ENCODE measurements at places on chromosomes 11 and 22. TPM values are rescaled to one million over a fixed set of nuclear protein-coding genes. Genes with fewer than 3 reads are reported as not detected.
A peak's percentile ranks its signal among the peaks of the same experiment; 100 is the strongest.

Gene ELF5
- total RNA-seq, result not detected

Gene APOBEC3F
- 9.4 TPM for total RNA-seq

Gene MICAL2
- total RNA-seq, result 605 TPM

Gene DDI1
- not detected for total RNA-seq

Gene RFPL1
- total RNA-seq, result not detected

Gene SYT8
- 0.75 TPM for total RNA-seq

Gene KRTAP5-10
- total RNA-seq, result not detected

Gene EXPH5
- total RNA-seq, result 4.5 TPM

DNA sequence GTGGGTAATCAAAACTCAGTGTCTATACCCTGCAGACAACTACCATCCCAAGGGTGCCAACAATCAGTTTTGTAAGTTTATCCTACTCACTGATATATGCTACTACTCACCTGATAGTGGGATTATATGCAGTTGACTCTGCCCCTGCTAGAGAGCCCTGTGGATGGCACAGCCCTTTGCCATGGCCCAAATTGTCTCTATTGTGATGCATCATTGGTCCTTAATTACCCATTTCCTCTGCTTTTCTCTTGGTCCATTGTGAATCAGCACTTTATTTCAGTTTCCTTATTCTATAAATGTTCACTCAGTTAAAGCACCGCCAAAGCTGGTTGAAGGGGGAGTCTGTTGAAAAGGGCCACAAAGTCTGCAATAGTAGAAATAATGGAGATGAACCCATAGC, 42.3 kb downstream of the PLAAT5 start:
- no peak for DNase-seq

- no peak for DNase-seq
These were observed 16.9 kb upstream of the TMA7B start for GRCh38 chr22:39943337-39943736.

DNA sequence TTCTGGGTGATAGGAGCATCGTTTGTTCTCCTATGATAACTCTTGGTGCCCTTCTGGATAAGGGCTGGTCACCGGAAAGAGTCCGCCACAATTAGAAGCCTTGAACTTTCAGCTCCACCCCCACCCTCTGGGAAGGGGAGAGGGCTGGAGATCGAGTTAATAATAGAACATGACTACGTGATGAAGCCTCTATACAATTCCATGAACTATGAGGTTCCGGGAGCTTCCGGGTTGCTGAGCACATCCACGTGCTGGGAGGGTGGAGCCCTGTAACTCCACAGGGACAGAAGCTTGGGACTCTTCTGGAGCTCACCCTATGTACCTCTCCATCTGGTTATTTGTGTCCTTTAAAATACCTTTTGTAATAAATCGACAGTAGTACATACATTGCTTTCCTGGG, 40.3 kb downstream of the ARHGAP42 start:
- no peak for DNase-seq

DNA sequence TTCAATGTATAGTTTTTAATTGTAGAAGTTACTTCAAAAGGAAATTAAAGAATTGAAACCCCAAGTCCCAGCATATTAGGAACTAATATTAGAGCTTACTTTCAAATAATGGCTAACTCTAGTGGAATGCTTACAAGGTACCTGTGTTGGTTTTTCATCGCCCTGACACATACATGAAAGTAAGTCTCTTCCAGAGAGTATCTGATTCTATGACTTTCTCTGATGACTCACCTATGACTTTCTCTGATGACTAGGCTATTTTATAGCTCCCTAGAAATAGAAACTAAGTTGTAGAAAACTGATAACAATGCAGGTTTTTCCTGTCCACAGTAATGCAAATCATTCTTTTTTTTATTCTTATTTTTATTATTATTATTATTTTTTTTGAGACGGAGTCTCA, 33.6 kb upstream of the MMP7 start:
- no peak for DNase-seq

GRCh38 chr22:22196018-22196533, 48.5 kb upstream of the VPREB1 start:
- DNase-seq, result no peak

DNA sequence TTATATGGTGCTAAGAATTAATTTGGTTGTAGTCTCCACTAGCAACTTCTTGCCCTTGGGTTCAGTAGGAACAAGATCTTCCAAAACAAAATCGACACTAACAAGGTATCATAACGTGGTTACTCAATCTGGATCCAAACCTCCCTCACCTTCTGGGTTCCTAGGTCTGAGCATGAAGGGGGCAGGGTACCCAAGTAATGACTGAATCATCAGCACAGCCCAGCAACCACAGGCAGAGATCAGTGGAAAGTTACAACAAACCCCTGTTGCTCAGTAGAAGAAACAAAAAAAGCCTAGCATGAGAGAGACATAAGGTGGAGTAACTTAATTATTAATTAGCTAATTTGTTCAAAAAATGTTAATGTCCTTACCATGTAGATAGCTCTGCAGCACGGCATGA, 221.4 kb downstream of the BLID start:
- DNase-seq, result no peak

- no peak for DNase-seq
These were observed 9.3 kb downstream of the HINFP start for GRCh38 chr11:119130662-119131061.

DNA sequence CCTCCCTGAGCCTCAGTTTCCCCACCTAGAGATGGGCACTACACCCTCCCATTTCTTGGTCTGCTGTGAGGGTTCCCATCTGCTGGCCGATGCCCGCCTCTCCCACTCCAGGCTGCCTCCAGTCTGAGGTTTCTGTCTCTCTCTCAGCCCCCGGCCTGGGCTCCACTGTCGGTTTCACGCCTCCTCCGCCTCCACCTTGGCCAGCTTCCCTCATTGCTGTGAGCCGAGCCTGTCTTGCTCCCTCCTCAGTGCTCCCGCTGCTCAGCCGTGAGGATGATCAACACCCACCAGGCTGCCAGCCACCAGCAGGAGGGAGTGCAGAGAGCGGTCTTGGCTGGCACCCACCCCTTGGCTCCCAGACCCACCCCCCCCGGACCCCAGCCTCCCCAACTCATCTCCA, 61.0 kb downstream of the CYTH4 start:
- DNase-seq, result no peak

GRCh38 chr11:94245121-94245520, 59.3 kb upstream of the IZUMO1R start:
- DNase-seq, result no peak

DNA sequence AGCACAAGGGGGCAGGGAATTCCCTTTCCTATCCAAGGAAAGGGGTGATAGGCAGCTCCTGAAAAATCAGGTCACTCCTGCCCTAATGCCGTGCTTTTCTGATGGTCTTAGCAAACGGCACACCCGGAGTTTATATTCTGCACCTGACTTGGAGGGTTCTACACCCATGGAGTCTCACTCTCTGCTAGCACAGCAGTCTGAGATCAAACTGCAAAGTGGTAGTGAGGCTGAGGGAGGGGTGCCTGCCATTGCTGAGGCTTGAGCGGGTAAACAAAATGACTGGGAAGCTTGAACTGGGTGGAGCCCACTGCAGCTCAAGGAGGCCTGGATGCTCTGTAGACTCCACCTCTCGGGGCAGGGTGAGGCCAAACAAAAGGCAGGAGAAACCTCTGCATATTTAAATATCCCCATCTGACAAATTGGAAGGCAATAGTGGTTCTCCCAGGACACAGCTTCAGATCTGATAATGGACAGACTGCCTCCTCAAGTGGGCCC, 194.7 kb downstream of the OR4A47 start:
- DNase-seq, result peak; percentile 15

DNA sequence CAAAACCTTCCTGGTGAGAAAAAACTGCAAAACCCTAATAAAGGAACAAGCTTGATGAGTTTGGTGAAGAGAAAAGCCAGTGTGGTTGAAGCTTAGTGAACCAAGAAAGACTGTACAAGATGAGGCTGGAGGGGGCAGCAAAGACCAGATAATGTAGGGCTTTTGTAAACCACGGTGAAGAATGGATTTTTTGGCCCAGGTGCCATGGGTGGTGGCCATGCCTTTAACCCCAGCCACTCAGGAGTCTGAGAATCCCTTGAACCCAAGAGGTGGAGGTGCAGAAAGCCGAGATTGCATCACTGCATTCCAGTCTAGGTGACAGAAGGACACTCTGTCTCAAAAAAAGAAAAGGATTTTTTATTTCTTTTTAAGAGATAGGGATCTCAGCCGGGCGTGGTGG, 5.0 kb upstream of the ZDHHC5 start:
- no peak for DNase-seq

GRCh38 chr11:79253280-79253679, 187.6 kb downstream of the TENM4 start:
- no peak for DNase-seq

GRCh38 chr11:65915821-65916251, 3.0 kb downstream of the C11orf68 start:
- DNase-seq, result peak; percentile 96

DNA sequence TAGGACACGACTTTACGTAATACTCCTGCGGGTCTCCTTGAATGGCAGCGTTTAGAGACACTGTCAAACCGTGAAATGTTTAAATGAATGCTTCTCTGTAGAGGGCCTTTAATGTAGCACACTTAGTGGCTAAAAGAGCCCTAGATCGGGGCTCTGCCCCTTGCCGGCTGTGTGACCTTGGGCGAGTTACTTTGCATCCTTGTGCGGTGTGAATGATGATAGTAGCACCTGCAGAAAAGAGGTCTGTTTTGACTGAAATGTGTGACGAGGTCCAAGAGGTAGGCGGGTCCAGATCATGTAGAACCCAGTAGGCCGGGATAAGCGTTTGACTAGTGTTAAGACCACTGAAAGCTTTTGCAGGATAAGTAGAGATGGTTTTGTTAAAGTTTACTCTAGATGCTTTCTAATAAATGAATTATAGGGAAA, 866 bp downstream of the MED17 start:
- no peak for DNase-seq

GRCh38 chr11:125094731-125095130, 16.7 kb downstream of the TMEM218 start:
- no peak for DNase-seq

DNA sequence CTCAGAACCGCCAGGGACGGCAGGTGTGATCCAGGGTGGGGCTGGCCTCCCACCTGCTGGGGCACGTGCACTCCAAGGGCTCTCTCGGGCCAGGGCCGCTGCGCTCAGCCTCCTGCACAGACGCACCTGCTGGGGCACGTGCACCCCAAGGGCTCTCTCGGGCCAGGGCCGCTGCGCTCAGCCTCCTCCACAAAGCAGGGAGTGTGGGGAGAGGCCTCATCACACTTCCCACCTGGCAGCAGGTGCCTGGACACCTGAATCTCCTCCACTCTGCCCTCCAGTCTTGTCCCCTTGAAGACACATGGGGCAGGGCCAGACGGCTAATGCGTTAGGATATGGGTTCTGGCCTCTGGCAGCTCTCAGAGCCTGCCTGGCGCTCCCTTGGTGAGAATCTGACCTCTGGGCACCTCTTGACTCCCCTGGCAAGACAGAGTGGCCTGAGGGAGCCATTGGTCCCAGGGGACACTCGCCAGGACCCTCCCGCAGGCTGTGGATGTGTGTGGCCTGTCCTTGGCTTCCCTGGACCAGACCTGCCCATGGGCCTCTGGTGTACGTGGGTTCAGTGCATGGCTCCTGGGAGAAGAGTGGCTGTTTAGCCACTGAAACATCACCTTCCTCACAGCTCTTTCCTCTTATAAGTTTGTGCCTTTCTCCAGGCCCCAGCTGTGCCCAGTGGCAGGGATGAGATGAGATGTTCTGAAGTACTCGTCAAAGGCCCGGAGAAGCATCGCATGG, 73.5 kb downstream of the BRD1 start:
- no peak for DNase-seq

DNA sequence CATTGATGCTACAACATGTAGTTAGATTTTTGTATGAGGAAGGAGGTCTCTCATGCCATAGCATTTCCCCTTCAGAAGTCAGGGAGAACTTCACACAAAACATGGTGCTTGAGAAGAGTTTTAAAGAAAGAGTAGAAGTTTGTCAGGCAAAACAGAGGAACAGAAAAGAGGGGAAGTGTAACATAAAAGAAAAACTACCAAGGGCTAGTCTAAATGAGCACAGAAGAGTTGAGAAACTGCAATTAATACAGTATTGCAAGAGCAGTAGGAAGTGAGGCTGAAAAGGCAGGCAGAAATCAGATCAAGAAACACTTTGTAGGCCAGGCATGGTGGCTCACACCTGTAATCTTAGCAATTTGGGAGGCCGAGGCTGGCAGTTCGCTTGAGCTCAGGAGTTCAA, 61.0 kb downstream of the FAM168A start:
- DNase-seq, result no peak

- DNase-seq, result no peak
These were observed 329.9 kb downstream of the FAM181B start for GRCh38 chr11:82403640-82404305.

DNA sequence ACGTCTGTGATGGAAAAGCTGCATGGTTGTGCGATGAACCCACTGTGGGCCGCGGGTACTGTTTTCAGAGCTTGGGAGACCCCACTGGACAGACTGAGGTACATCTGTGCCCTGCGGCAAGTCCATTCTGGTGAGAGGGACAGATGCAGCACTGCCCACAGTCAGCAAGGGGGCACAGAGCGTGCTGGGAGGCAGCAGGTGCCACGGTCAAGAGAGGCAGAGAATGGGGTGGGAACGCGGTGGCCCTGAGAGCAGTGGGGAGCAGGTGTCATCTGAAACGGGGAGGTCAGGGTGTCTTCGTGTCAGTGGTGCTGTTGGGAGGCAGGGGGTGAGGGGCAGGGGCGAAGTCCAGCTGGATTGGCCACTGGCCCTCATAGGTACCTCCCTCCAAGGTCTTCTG, 32.0 kb downstream of the TBC1D22A start:
- DNase-seq, result no peak

GRCh38 chr11:124759266-124760204, 2.6 kb downstream of the ESAM start:
- DNase-seq, result no peak

DNA sequence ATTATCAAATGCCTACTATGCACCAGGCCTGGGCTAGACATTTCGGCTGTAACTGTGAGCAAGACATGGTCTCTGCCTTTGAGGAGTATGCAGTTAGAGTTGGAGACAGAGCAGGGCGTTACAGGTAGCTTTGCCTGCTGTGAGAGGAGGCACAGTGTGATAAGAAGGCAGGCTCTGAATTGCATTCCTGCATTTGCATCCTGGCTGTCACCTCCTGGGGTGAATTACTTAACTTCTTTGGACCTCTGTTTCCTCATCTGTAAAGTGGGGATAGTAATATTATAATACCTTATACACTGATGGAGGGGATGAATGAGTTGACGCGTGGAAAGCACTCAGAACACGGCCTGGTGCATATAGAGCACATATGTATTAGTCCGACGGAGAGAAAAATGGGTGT, 118.1 kb upstream of the ARHGAP20 start:
- no peak for DNase-seq

DNA sequence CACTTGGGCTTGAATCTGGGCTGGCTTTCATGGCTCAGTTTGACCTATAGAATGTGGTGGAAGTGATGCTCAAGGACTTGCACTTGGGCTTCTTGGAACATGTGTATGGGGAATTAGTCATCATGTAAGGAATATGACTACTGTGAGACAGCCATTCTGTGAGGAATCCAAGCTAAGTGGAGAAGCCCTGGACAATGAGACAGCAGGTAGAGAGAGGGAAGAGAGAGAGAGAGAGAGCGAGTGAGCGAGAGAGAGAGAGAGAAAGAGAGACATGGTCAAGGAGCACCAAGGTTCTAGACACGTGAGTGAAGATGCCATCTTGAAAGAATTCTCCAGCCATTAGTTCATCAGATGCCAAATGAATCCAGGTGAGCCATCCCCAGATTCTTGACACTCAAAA, 261.6 kb upstream of the SORL1-AS1 start:
- DNase-seq, result no peak
